ENCODE measurements at places on chromosomes 11 and 22. TPM values are rescaled to one million over a fixed set of nuclear protein-coding genes. Genes with fewer than 3 reads are reported as not detected.

The PRDM11 gene
- 13.6 TPM for total RNA-seq

DNA sequence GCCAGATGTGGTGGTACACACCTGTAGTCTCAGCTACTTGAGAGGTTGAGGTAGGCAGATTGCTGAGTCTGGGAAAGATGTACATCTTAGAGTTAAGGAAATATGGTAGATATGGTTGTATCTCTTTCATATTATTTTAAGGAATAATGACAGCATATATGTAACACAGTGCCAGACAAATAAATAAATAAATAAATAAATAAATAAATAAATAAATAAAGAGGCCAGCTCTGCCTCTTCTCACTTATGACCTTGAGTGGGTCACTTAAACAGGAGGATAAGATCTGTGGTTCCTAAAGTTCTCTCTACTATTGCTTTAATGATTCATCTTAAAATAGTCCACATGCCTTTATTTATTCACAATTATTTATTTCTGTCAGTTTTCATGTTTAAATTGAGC, 890.9 kb upstream of the TENM4 start:
- no peak overlapping the region for H3K27ac ChIP-seq
- H3K4me3 ChIP-seq: no peak overlapping the region
- peaks cover 4% of the 10 kb centered on the region for H3K27me3 ChIP-seq
- H3K4me1 ChIP-seq: no peaks in the 10 kb centered on the region

The ZFPL1 gene
- total RNA-seq: 35.9 TPM

DNA sequence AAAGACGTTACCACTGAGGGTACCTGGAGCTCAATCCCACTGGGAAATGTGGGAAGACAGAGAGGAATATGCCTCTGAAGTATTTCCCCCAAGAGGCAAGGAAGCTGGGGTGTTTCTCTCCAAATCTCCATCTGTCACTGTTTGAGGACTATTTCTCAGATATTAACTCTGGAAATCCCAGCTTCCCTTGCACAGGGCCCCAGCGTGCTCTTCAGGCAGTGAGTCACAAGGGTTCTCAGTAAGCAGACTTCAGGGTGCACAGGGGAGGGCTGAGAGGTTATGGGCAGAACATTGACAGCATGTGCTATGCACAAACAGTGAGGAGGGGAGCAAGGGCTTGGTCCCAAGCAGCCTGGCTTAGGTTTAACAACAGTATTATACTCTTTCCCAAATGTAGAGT, 60.9 kb upstream of the EED start:
- no peaks in the 10 kb centered on the region for H3K4me1 ChIP-seq
- no peak for DNase-seq
- H3K36me3 ChIP-seq: no peaks in the 10 kb centered on the region
- H3K4me3 ChIP-seq: no peak overlapping the region

The BAIAP2L2 gene
- total RNA-seq: 12.1 TPM

The C11orf16 gene
- not detected for total RNA-seq

Data from type B pancreatic cell (in vitro differentiated cells).